ENCODE measurements at places on chromosomes 2 and 18.

DNA sequence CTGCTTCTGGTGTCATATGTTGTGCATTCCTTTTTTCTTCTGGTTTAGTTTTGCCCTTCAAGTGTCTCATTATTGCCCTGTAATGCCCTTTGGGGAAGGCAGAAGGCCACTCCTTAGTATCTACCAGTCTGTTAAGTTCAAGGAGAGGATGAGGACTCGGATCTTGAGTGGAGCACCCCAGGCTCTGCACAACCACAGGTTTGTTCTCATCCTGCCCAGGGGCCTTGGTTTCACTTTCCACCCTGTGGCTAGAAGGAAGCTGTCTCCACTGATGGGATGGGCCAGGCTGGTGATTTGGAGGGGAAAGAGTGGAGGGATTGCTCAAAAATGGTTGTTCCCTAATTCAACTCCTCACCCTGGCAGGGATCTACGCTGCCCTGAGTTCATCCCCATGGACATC, 30.2 kb upstream of the RAB11FIP5 start:
- DNase-seq, result no peak

DNA sequence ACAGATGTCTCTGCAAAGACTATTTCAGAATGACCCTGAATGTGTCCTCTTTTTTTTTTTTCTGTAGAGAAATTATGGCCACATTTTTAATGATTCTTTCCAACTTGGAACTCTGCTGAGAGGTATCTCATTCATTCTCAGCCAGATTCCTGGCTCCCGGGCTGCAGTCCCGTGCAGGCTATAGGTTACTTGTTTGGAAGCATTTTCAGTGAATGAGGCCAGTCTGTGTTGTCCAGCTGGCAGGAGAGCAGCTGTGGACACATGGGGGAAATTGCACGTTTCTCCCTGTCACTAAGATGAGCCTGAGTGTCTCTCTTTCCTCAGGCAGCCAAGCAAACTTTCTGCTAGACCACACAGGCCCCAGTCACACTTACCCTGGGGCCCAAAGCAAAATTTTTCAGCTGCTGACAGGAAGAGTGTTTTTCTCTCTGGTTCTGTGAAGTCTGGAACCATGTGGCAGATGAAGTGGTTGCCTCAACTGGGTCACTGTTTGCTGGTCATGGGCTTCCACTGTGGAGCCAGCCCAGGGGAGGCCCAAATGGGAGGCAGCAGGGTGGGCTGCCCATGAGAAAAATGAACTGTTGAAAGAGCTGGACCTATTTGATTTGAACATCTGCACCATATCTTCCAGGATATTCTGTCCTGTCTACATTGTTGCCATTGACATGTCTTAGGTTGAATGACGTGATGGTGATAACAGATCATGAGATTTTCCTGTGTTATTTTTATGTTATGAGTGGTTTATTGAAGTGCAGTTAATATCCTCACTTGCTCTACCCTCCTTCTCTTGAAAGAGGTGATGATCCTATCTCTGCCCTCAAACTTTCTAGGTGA, 431.2 kb downstream of the LPIN1 start:
- peak; percentile 35 for DNase-seq

GRCh38 chr18:77218642-77219041, 31.0 kb upstream of the GALR1 start:
- no peak for DNase-seq

GRCh38 chr2:241389697-241390096, 33.6 kb downstream of the FARP2 start:
- no peak for DNase-seq

DNA sequence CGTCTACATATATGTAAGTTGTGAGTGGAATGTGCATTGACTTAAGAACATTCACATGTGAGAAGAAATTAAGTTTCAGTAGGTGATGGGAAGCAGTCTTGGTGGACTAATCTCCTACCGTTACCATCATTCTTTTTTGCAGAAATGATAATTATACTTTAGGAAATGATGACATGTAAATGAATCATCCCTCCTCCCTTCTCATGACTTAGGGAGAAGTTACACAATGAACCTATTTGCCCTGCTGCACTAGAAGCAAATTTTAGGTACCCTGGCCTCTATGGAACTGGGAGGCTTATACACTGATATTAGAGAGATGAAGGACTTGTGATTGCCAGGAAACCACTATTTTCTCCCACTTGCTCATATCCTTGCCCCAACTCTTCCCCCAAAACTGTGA, 214.2 kb downstream of the CALCRL start:
- no peak for DNase-seq

DNA sequence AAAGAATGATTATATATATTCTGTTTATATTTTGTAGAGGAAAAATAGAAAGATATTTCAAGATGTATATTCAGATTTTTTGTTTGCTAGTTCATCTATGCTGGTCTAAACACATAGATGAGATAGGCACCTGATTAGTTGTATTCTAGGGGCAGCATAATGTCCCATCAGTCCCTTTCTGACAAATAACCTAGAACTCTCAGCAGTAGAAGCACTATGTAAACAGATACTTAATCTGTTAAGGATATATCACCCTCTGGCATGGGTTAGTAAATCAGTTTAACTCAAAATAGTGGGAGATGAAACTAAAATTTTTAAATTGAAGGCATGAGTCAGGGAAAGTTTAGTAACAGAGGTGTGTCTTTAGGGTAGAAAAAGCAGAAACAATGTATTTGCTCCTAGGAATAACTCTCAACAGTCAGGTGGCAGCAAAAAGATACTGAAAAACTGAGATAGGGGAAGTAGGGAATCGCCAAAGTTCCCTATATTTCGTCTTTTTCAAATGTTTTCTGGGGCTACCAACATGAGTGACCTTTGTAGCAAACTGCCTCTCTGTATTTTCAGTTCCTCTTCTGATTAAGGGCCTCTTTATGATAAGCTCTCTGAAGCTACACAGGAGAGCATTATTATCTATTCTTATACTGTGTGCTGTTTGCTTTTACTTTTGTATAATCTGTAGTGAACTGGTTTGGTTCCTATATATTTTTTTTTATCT, 5.7 kb downstream of the PPP1R1C start:
- no peak for DNase-seq

GRCh38 chr18:45399146-45399545, 216.1 kb upstream of the SLC14A2 start:
- DNase-seq, result no peak

- DNase-seq, result no peak
Observed at GRCh38 chr2:150978053-150978452, 283.6 kb downstream of the RBM43 start.

DNA sequence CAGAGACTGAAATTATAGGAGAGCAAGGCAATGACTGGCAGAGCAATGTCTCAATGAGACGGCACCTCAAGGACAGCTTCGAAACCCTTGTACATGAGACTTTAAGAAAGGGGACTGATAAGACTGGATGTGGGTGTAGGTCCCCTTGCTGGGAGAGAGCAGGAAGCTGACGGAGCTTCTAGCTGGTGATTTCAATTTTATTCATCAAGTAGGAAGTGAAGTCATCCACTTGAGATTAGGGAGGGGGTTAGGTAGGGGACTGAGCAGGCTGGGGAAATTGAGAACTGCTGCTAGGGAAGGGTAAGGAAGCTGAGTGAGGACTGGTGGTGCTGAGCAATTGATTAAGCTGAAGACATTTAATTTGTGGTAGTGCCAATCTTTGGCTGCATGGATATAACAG, 99.5 kb upstream of the ITGB6 start:
- no peak for DNase-seq

GRCh38 chr2:163405298-163405697, 330.5 kb downstream of the FIGN start:
- no peak for DNase-seq

DNA sequence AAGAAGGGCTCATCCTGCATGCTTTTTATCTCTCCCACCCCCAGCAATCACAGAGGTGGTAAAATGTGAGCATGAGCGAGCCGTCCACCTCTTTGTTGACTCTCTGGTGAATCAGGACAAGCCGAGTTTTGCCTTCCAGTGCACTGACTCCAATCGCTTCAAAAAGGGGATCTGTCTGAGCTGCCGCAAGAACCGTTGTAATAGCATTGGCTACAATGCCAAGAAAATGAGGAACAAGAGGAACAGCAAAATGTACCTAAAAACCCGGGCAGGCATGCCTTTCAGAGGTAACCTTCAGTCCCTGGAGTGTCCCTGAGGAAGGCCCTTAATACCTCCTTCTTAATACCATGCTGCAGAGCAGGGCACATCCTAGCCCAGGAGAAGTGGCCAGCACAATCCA, 19.5 kb downstream of the LIPG start:
- no peak for DNase-seq

- DNase-seq, result no peak
Observed at GRCh38 chr2:202196727-202197126, 41.7 kb downstream of the SUMO1 start.

DNA sequence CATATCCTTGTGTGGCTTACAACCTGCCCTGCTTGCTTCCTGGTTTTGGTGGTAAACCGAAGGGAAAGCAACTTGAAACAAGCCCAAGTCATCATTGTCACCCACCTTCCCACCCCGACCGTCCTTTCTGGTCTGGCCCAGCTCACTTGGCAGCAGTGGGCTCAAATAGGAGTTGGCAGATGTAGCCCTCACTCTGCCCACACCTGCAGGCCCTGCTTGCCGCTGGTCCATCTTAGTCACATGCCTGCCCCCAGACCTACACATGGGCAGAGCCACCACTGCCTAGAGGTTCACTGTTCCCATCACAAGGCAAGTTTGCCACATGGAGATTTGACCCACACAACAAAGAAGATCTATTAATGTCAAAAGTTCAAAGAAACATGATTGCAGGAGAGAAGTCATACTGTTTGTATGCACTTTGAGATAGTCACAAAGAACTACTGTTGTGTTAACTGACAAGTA, 9.3 kb downstream of the EIPR1 start:
- DNase-seq, result no peak

GRCh38 chr2:233213011-233213410, 38.5 kb upstream of the ATG16L1 start:
- DNase-seq, result no peak

DNA sequence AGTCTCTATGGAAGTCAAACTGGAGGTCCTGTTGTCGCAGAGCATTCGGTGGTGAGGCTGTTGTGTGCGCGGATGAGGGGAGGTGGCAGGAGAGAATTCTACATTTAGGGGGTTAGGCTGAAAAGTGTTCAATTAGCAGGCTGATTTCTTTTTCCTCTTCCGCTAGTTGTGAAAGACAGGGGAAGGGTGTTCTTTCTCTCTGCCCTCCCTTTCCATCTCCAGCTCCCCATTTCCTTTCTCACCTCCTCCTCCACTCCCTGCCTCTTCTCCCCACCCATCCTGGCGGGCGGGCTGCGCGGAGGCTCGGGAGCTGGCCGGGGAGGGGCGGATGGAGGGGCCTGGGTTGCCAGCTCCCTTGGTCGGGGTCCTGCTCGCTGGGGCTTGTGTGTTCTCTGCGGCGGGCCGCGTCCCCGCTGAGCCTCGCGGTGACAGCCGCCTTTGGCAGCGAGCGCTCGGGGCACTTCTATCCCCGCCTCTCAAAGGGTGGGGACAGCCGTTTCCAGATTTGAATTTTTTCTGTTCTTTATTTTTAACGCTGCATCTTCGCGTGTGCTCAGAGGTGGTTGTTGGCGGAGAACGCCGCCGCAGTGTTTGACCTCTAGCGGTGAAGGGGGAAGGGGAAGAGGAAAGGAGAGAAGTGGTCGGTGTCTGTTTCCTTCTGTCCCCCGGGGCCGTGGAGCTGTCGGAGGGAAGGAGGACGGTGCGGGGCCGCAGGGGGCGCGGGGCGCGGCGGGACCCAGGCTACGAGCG, 3.6 kb downstream of the SOX11 start:
- no peak for DNase-seq

DNA sequence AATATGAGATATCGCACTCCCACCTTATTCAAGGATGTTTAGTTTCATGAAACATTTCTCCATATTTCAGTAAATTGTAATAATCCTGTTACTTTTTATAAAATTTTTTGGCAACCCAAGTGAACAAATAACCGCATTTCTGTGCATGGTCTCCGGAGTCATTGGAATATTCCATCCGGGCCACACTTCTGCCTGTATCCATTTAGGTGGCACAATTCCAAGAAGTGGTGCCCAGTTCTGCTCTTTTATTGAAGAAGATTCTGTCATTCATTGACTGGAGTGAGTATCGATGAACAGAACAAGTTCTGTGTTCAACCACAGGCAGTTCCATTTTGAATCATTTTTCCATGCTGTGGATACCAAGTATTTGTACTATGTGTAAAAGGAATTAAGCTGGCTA, 26.6 kb upstream of the ICOS start:
- no peak for DNase-seq

- no peak for DNase-seq
Observed at GRCh38 chr2:178441426-178441825, 9.5 kb downstream of the PRKRA start.

DNA sequence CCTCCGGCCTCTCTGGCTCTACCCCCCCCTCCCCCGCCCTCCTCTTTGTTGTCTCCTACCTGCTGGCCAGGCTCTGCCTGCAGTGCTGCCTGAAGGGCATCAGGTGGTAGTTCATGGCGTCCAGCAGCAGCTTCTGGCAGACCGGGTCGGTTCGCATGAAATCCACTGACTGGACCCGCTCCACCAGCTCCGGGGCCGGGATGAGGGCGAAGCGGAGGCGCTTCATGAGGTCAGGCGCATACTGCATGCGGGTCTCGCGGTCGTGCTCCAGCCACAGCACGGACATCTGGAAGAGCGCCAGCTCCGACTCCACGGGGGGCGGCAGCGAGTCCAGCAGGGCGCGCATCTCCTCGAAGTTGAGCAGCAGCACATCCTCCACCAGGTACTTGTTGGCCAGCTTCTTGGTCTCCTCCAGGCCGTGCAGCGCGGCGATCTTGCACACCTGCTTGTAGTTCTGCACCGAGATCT, 3.2 kb downstream of the KLHL14 start:
- no peak for DNase-seq

GRCh38 chr18:25136416-25137196, 215.4 kb downstream of the ZNF521 start:
- no peak for DNase-seq

DNA sequence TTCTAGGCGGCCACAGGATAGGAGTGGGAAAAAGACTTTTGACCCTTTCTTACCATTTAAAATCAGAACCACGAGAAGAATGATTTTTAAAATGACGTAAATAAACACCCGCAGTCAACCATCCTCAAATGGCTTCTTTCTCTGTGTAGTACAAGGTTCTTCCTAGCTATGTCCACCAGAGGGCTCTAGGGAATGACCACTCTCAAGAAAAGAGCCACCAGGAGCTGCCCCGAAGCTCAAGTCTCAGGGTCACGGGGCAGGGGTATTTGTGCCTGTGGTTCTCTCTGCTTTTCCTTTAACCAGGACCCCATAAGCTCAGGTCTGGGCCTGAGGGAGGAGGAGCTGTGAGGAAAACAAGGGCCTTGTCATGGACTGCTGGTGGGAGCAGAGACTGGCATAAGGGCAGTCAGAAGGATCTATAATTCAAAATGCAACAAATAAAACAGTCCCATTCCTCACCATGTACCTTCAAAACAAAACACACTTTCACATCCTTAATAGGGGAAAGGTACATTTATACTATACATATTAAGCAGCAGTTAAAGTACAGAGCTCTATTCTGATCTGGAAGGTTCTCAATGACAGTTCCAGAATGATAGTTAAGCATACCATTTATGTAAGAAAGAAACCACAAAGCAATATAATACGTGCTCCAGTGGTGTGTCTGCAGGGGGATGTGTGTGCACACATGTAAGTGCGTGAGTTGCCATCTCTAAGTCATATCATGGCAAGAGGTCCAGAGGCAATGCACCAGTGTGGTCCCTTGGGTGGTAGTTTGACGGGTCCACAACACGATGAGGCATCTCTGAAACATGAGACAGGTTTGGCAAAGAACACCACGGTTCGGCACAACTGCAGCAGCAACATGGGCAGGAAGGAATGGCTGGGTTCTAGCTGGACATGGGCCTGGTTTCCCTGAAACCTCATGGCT, 18.6 kb downstream of the LYPD1 start:
- DNase-seq, result peak; percentile 51

Measured in HFFc6 (cell line).